Activated T-helper 1 cell treated with anti-CD3 and anti-CD28 coated beads, Interleukin-12 subunit alpha, Interleukin-12 subunit beta, Interleukin-2, Interleukin-4 antibody, amounts not matched to agents 30 ng/mL and 10 ng/mL and 1 ng/mL, durations not matched to agents 14 hours and 24 hours and 36 hours (primary cell): ENCODE measurements at places on chromosomes 6 and 20. TPM values are rescaled to one million over a fixed set of nuclear protein-coding genes. Genes with fewer than 3 reads are reported as not detected.

GRCh38 chr20:45904583-45905504, 7.1 kb downstream of the PLTP start:
- no peak for DNase-seq

- no peak for DNase-seq
Observed at GRCh38 chr6:144075875-144076274, 19.5 kb downstream of the SF3B5 start.

OPN5 gene
- total RNA-seq, result not detected in 2 replicates

- no peak for DNase-seq
Observed at GRCh38 chr6:45044086-45044485, 284.0 kb upstream of the RUNX2 start.

RAET1E gene
- not detected in 2 replicates for total RNA-seq

RREB1 gene
- total RNA-seq, result 12.3 and 12.7 TPM in 2 replicates

GNAS-AS1 gene
- total RNA-seq, result 1.4 and 1.7 TPM in 2 replicates

- no peak for DNase-seq
Observed at GRCh38 chr20:5535125-5535756, 215.0 kb upstream of the SHLD1 start.

- DNase-seq, result no peak
Observed at GRCh38 chr20:57944988-57945387, 235.2 kb upstream of the PMEPA1 start.

DNA sequence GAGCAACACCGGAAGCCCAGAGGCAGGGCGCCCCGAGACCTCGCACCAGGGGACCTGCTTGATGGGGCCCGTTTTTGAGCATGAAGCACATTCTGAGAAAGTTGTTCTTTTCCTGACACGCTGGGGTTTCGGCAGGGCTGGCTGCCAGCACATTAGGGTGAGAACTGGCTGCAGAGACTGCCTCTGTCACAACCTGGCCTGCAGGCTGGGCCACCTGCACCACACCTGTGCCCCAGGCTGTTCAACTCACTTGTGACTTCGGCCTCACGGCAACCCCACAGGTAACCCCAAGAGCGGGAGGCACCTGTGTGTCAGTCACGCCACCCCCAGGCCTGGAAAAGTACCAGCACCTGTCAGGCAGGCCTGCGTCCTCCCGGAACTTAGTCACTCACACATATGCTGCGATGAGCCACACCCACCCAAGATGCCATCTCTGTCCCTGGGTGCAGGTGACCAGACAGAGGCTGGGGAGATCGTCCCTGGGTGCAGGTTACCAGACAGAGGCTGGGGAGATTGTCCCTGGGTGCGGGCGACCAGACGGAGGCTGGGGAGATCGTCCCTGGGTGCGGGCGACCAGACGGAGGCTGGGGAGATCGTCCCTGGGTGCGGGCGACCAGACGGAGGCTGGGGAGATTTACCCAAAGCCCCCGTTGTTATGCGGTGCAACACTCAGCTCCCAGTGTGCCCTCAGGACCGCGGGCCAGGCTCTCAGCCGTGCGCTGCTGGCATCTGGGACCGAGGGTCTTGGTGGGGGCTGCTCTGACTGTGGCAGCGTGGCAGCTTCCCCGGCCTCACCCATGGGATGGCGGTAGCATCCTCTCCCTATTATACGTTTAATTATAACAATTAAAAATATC, 82.5 kb upstream of the BHLHE23 start:
- no peak for DNase-seq

DNA sequence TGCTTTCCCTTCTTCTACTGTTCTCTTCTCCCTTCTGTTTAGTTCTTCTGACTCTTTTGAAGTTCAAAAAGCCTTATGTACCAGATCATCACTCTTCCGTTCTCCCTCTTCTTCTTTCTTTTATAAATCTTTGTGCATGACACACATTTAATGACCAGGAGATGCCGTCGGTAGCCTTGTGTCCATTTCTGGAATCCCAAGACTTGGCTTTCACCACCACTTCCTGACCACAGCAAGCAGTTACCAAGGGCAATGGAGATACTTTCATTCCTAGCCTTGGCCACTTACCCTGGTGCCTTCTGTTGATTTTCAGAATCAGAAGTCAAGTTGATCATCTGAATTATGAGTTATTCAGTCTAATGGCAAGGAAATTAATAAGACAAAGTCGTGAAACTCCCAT, 268.5 kb upstream of the QKI start:
- no peak for DNase-seq

POPDC3 gene
- not detected in 2 replicates for total RNA-seq

DNA sequence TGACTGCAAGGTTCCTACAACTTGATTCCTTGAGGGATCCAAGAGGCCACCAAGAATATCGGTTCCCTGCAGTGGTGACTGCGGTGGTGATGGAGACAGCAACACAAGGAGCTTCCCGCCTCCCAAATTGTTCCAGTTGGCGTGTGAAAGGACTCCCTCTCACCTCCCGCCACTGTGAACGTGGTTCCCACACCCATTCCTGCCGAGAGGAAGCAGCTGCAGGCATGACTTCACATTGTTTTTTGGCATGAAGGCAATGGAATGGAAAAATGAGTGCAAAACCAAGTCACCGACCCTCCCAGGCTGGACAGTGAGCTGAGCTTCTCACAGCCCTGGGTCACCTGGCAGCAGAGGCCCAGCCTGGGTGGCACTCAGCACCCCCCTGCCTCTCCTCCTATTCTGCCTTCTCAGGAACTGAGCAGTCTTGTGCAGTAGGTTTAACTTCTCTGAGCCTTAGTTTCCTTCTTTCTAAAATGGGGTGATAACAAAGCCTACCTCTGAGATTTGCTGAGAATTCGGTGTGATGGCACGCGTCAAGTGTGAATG, 75.0 kb downstream of the CNKSR3 start:
- DNase-seq, result no peak

- DNase-seq, result no peak
Observed at GRCh38 chr6:34865107-34865506, 22.7 kb downstream of the TAF11 start.

GRCh38 chr6:63245909-63246308, 34.6 kb downstream of the FKBP1C start:
- no peak for DNase-seq

GRCh38 chr20:52880259-52880658, 91.9 kb upstream of the TSHZ2 start:
- DNase-seq, result no peak

ITCH gene
- 55.6 and 66.4 TPM in 2 replicates for total RNA-seq

DACT2 gene
- 2.1 and 2.3 TPM in 2 replicates for total RNA-seq
